Tibial artery (tissue), 4 donors: ENCODE measurements at places on chromosomes 12 and 14.
A peak's percentile ranks its signal among the peaks of the same experiment; 100 is the strongest.

GRCh38 chr12:124389725-124390441, 95.0 kb downstream of the RFLNA start:
- H3K27me3 ChIP-seq, result no peaks in the 10 kb centered on the region
- H3K36me3 ChIP-seq, result no peaks in the 10 kb centered on the region
- no peak for DNase-seq
- H3K27ac ChIP-seq, result peak overlapping the region; percentile 96
- peaks cover 98% of the 10 kb centered on the region for H3K4me1 ChIP-seq

DNA sequence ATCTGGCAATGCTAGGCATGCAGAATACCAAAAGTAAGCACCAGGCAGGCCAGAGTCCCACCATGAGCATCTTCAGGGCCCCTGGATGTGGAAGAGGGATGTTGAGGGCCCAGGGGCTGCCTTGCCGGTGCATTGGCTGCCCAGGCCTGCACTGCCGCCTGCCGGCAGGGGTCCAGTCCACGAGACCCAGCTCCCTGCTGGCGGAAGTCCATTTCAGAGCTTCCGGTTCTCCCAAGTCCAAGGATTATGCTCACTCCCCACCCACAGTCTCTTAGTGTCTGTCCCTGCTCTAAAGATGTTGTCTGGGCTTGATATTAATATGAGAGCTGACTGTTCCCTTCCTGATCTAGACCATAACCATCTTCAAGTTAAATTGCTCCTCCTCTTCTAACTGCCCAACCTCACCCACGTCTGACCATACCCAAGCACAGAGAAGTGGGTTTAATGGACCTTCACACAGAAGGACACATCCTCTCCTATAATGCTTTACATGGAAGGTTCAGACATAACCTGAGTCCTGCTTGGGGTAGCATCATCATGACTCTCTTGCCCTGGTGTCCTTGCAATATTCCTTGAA, 117.4 kb downstream of the DAD1 start:
- no peak for DNase-seq
- peaks cover 2% of the 10 kb centered on the region for H3K4me1 ChIP-seq
- no peaks in the 10 kb centered on the region for H3K36me3 ChIP-seq
- no peak overlapping the region for H3K4me3 ChIP-seq

- no peak overlapping the region for H3K4me3 ChIP-seq
- H3K36me3 ChIP-seq, result peaks cover 44% of the 10 kb centered on the region
- no peak for DNase-seq
- H3K27ac ChIP-seq, result no peak overlapping the region
These were observed 23.2 kb downstream of the P2RX4 start for GRCh38 chr12:121232977-121233627.

GRCh38 chr14:64717870-64718269, 13.6 kb downstream of the PLEKHG3 start:
- no peaks in the 10 kb centered on the region for H3K27me3 ChIP-seq
- peaks cover 82% of the 10 kb centered on the region for H3K4me1 ChIP-seq
- no peak for DNase-seq
- H3K27ac ChIP-seq, result peak overlapping the region; percentile 88
- peak overlapping the region; percentile 54 for H3K4me3 ChIP-seq
- H3K36me3 ChIP-seq, result no peaks in the 10 kb centered on the region

- no peaks in the 10 kb centered on the region for H3K36me3 ChIP-seq
- no peak overlapping the region for H3K4me3 ChIP-seq
- H3K4me1 ChIP-seq, result no peaks in the 10 kb centered on the region
These were observed 14.1 kb upstream of the NUMB start for GRCh38 chr14:73472185-73473114.

- H3K36me3 ChIP-seq, result no peaks in the 10 kb centered on the region
- peak overlapping the region; percentile 35 for H3K27ac ChIP-seq
- H3K4me1 ChIP-seq, result peaks cover 31% of the 10 kb centered on the region
- no peak for DNase-seq
These were observed 466.0 kb upstream of the RGS6 start for GRCh38 chr14:71466251-71466650.

DNA sequence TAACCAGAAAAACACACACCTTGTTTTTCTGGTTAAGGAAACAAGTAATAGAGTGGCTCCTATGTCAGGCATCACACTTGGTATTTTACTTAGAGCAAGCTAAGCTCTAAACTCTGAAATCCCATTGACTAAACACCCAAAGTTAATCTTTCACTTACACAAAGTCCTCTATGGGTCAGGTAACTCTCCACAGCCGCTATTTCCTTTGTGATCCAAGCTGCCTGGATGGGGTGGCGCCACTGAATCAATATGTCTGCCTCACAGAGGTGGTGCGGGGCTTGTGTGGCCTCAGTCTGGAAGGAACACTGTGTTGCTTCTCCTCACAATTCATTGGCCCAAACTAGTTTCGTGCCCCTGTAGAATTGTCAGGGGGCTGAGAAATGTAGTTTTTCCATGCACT, 160.0 kb upstream of the E2F7 start:
- no peak overlapping the region for H3K27ac ChIP-seq
- no peaks in the 10 kb centered on the region for H3K36me3 ChIP-seq
- H3K27me3 ChIP-seq, result no peaks in the 10 kb centered on the region
- no peaks in the 10 kb centered on the region for H3K4me1 ChIP-seq

DNA sequence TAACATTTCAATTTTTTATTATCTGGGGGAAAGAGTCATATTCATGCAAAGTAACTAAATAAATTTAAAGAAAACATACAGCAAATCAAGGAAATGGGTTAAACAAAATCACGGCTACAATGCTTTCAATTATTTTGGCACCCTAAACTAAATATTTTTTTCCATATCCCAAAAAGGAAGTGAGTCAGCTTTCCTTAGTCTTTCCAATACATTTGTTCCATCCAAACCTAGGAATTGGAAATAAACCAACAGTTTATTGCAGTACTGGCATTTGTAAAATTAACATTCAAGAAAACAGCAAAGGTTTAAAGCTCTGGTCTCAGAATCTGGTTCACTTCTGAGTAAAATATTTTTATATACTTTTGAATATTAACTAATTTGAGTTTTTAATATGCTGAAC, 89.2 kb downstream of the BCL2L14 start:
- DNase-seq, result no peak
- H3K36me3 ChIP-seq, result peaks cover 41% of the 10 kb centered on the region
- H3K27ac ChIP-seq, result peak overlapping the region; percentile 14
- H3K27me3 ChIP-seq, result no peaks in the 10 kb centered on the region
- no peak overlapping the region for H3K4me3 ChIP-seq

DNA sequence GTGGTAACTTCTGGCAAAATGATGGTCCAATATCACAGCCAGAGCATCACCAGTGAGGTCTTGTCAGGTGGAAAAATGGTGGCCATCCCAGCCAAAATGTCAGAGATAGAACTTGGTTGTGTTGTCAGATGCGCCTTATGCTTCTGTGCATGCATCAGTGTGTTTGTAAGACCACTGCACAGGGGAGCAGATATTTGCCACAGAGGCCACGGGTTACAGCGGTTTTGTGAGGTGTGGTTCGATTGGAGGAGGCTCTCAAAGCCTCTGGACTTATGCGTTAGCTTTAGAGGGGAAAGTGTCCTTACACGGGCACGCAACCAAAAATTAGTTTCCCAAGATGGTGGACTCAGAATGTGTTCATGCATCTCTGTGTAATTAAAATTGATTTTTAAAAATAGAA, 243.8 kb downstream of the ADGRD1 start:
- H3K27ac ChIP-seq, result no peak overlapping the region
- H3K4me3 ChIP-seq, result no peak overlapping the region
- no peaks in the 10 kb centered on the region for H3K36me3 ChIP-seq
- DNase-seq, result no peak
- peaks cover 4% of the 10 kb centered on the region for H3K27me3 ChIP-seq

- no peaks in the 10 kb centered on the region for H3K4me1 ChIP-seq
- H3K27me3 ChIP-seq, result no peaks in the 10 kb centered on the region
- DNase-seq, result no peak
- peaks cover 4% of the 10 kb centered on the region for H3K36me3 ChIP-seq
- H3K27ac ChIP-seq, result no peak overlapping the region
These were observed 98.1 kb downstream of the ESR2 start for GRCh38 chr14:64196056-64196455.

GRCh38 chr14:83023369-83023768, 1489.7 kb upstream of the SEL1L start:
- DNase-seq, result no peak
- no peaks in the 10 kb centered on the region for H3K4me1 ChIP-seq
- H3K4me3 ChIP-seq, result no peak overlapping the region
- no peaks in the 10 kb centered on the region for H3K27me3 ChIP-seq
- H3K27ac ChIP-seq, result no peak overlapping the region

GRCh38 chr12:56631790-56632700, 1.9 kb upstream of the BAZ2A start:
- H3K27ac ChIP-seq, result peak overlapping the region; percentile 92
- peak overlapping the region; percentile 63 for H3K4me3 ChIP-seq

DNA sequence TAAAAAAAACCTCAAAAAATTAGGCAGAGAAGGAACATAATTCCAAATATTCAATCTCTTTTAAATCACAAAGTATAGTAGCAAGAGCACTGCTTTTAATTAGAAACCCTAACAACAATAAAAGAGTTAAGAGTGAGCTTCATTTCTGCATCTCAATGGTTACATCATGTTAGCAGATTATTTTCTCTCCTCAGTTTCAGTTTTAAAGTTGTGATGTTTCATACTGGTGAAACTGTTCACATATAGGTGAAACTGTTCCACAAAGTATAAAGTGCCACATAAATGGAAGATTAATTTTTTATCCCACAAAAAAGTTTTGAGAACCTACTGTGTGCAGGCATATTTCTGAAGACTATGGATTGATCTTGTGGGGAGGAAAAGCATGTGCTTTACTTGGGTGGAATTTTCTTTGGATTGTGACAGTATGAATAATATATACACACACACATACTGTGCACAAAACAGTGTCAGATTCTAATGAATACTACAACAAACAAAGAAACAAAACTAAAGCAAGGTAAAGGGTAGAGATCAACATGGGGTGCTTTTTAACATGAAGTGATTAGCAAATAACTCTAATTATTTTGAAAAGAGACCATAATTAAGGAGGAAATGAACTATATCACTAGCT, 17.1 kb downstream of the LUM start:
- H3K4me1 ChIP-seq, result no peaks in the 10 kb centered on the region
- H3K4me3 ChIP-seq, result no peak overlapping the region
- no peak for DNase-seq
- H3K27me3 ChIP-seq, result no peaks in the 10 kb centered on the region

- peak; percentile 80 for DNase-seq
- peaks cover 76% of the 10 kb centered on the region for H3K4me1 ChIP-seq
- peak overlapping the region; percentile 90 for H3K27ac ChIP-seq
- no peaks in the 10 kb centered on the region for H3K27me3 ChIP-seq
- H3K4me3 ChIP-seq, result peak overlapping the region; percentile 87
These were observed 1.3 kb downstream of the BAZ2A start for GRCh38 chr12:56628671-56629458.

GRCh38 chr14:94381149-94382030, 7.0 kb downstream of the SERPINA1 start:
- no peaks in the 10 kb centered on the region for H3K36me3 ChIP-seq
- no peaks in the 10 kb centered on the region for H3K27me3 ChIP-seq
- DNase-seq, result no peak
- H3K4me3 ChIP-seq, result no peak overlapping the region

- H3K36me3 ChIP-seq, result no peaks in the 10 kb centered on the region
- no peaks in the 10 kb centered on the region for H3K27me3 ChIP-seq
- no peak overlapping the region for H3K27ac ChIP-seq
- no peak overlapping the region for H3K4me3 ChIP-seq
- H3K4me1 ChIP-seq, result no peaks in the 10 kb centered on the region
These were observed 353.0 kb downstream of the CCDC91 start for GRCh38 chr12:28543021-28543890.

DNA sequence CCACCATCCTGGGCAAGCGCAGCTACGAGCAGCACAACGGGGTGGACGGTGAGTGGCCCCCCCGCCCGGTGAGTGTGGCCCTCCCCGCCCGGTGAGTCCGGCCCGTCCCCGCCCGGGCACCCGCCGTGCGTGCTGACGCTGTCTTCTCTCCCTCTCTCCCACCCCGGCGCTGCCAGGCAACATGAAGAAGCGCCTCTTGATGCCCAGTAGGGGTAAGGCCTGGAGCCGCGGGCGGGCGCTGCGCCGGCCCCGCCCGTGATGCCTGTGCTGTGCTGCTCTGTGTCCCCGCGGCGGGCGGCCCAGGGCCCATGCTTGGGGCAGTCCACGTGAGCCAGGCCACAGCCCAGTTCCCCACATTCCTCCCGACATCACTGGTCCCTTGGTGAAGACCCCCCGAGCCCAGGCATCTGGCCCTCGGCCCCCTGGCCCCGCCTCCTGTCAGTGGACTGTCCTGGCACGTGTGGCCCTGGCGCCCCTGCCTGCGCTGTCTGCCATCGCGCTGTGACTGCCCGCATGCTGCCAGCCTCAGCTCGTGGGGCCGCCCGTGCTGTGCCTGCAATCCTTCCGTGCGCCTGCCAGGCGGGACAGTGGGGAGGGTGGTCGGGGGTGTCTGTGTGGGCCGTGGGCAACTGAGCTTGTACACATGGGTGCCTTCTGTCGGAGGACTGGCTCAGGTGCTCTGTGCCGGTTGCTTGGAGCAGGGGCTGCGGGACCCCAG, 7.9 kb upstream of the CRIP2 start:
- DNase-seq, result no peak
- peak overlapping the region; percentile 98 for H3K27ac ChIP-seq
- H3K36me3 ChIP-seq, result peaks cover 68% of the 10 kb centered on the region

GRCh38 chr12:26872625-26873024, 39.6 kb upstream of the ITPR2 start:
- H3K36me3 ChIP-seq, result no peaks in the 10 kb centered on the region
- H3K27ac ChIP-seq, result no peak overlapping the region
- H3K4me1 ChIP-seq, result no peaks in the 10 kb centered on the region
- DNase-seq, result no peak
- H3K4me3 ChIP-seq, result no peak overlapping the region
- H3K27me3 ChIP-seq, result no peaks in the 10 kb centered on the region

DNA sequence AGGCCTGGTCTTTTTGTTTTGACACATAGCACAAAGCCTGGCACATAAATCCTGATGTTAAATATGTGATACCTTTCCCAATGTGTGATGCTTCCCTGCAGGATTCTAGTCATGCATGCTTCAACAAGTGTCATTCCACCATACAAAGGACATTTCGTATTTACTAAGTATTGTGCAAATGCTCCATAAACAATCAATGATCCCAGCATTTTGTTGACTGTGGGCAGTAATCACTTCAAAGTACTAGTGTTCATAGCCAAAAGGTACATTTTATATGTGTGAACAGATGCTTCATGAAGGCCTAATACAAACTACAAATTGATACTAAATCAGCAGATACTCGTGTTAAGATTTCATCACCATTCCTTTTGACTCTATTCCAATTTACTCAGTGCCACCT, 4.4 kb downstream of the CCNB1IP1 start:
- no peak overlapping the region for H3K27ac ChIP-seq
- peaks cover 42% of the 10 kb centered on the region for H3K36me3 ChIP-seq
- no peak overlapping the region for H3K4me3 ChIP-seq
- H3K27me3 ChIP-seq, result no peaks in the 10 kb centered on the region
- no peak for DNase-seq

GRCh38 chr14:101124815-101125214, 221.3 kb upstream of the RTL1 start:
- no peaks in the 10 kb centered on the region for H3K27me3 ChIP-seq
- H3K27ac ChIP-seq, result no peak overlapping the region
- DNase-seq, result peak; percentile 13
- no peaks in the 10 kb centered on the region for H3K4me1 ChIP-seq
- H3K4me3 ChIP-seq, result no peak overlapping the region

GRCh38 chr14:70280931-70281330, 78.6 kb downstream of the COX16 start:
- H3K4me1 ChIP-seq, result no peaks in the 10 kb centered on the region
- H3K36me3 ChIP-seq, result no peaks in the 10 kb centered on the region
- DNase-seq, result no peak

GRCh38 chr12:68497702-68498101, 113.0 kb upstream of the RAP1B start:
- peak overlapping the region; percentile 57 for H3K27ac ChIP-seq
- H3K27me3 ChIP-seq, result no peaks in the 10 kb centered on the region
- no peaks in the 10 kb centered on the region for H3K36me3 ChIP-seq
- DNase-seq, result no peak
- no peak overlapping the region for H3K4me3 ChIP-seq
- peaks cover 41% of the 10 kb centered on the region for H3K4me1 ChIP-seq
